ENCODE measurements at places on chromosomes 5 and 9.

GRCh38 chr5:73114044-73114688, 6.2 kb upstream of the TMEM171 start:
- peak overlapping the region; percentile 98 for H3K27ac ChIP-seq
- H3K36me3 ChIP-seq, result no peaks in the 10 kb centered on the region
- no peak overlapping the region for H3K4me3 ChIP-seq
- peaks cover 67% of the 10 kb centered on the region for H3K4me1 ChIP-seq
- no peaks in the 10 kb centered on the region for H3K27me3 ChIP-seq

DNA sequence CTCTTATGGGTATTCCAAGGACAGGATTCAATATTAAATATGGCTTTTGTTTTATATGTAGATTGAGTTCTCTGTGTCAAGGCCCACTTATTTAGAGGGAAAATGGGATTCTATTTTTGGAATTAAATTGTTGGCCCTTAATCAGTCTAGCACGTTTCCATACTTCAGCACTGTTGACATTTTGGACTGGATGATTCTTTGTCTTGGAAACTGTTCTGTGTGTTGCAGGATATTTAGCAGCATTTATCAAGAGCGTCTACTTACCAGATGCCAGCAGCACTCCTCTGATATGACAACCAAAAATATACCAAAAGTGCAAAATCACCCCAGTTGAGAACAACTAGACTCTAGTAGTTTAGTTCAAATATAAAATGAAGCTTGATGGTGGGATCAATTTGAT, 1027.0 kb upstream of the COX7C start:
- no peaks in the 10 kb centered on the region for H3K27me3 ChIP-seq
- H3K36me3 ChIP-seq, result no peaks in the 10 kb centered on the region
- H3K4me3 ChIP-seq, result no peak overlapping the region
- no peaks in the 10 kb centered on the region for H3K4me1 ChIP-seq
- no peak for DNase-seq
- no peak overlapping the region for H3K27ac ChIP-seq

DNA sequence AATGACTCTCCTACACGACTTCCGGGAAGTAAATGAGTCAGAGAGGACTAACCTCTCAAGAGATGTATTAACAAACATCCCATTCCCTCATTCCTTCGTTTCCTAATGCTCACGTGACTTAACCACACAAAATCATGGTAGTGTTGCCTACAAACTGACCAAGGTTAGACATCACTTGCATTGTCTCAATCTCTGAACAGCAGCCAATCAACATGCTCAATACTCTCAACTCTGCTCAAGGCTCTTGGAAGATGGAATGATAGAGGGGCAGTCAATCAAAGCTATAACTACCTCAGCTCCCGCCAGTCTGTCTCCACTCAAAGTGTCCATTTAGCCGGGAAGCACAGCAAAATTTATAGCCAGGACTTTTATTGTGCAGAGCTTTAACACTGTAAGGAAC, 143.8 kb upstream of the PIK3R1 start:
- no peaks in the 10 kb centered on the region for H3K4me1 ChIP-seq
- DNase-seq, result no peak
- H3K36me3 ChIP-seq, result no peaks in the 10 kb centered on the region
- H3K27ac ChIP-seq, result no peak overlapping the region
- H3K27me3 ChIP-seq, result no peaks in the 10 kb centered on the region

- H3K4me1 ChIP-seq, result peaks cover 21% of the 10 kb centered on the region
- H3K36me3 ChIP-seq, result peaks cover 7% of the 10 kb centered on the region
- H3K4me3 ChIP-seq, result no peak overlapping the region
- H3K27me3 ChIP-seq, result no peaks in the 10 kb centered on the region
- DNase-seq, result peak; percentile 77
These were observed 165.1 kb downstream of the RNF180 start for GRCh38 chr5:64330728-64331231.

DNA sequence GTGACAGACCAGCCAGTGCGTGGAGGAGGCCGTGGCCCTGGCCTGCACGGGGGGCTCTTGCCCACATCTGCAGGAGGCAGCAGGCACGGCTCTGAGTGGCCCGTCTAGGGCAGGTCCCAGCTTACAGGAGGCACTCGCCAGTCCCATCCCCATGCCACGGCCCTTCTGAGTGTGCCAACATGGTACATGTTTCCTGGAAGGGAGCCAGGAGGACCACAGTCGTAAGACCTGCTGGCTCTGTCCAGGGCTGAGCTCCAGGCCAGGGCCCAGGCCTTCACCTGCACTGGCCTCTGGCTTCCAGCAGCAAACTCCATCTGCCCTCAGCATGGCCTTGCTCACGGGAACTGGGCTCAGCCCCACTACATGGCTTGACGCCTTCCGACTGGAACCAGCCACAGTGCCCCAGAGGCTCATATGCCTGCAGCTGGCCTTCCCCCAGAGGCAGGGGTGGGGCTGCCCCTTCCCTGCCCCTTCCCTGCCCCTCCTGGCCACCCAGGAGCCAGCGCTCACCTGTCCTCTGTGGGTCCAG, 3.8 kb downstream of the NKD2 start:
- H3K27me3 ChIP-seq, result peaks cover 7% of the 10 kb centered on the region
- no peaks in the 10 kb centered on the region for H3K36me3 ChIP-seq
- H3K4me1 ChIP-seq, result no peaks in the 10 kb centered on the region
- no peak overlapping the region for H3K27ac ChIP-seq

DNA sequence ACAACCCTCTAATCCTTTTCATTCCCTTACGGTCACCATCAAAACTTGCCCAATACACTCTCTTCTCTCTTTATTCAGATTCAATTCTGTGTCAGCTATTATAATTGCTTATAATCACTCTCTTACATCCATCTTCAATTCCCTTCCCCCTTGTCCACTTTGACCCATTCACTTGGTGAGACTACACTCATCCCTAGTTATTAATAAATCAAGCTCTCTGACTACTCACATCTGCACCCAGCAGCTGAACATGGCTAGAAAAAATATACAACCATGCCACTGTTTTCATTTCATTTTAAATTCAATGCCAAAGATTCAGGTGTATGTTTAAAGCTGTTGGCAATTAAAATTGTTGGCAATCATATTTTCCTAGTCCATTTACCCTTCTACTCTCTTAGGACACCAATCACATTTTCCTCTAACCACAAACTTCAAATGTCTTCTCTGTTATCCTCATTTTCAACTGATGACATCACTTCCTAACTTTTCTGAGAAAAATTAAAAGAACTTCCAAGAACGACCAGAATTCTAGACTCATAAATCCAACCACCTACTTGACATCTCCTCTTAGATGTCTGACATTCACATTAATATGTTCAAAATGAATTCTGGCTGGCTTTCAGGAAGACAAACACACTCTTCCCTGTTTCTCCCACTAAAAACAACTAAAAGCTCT, 5.5 kb downstream of the C5orf15 start:
- H3K36me3 ChIP-seq, result peaks cover 2% of the 10 kb centered on the region
- H3K27ac ChIP-seq, result no peak overlapping the region
- no peak for DNase-seq
- H3K27me3 ChIP-seq, result no peaks in the 10 kb centered on the region
- H3K4me1 ChIP-seq, result peaks cover 18% of the 10 kb centered on the region
- H3K4me3 ChIP-seq, result no peak overlapping the region

GRCh38 chr5:40626801-40627200, 52.9 kb upstream of the PTGER4 start:
- H3K36me3 ChIP-seq, result no peaks in the 10 kb centered on the region
- H3K27ac ChIP-seq, result no peak overlapping the region
- no peaks in the 10 kb centered on the region for H3K27me3 ChIP-seq
- H3K4me3 ChIP-seq, result no peak overlapping the region
- DNase-seq, result no peak
- no peaks in the 10 kb centered on the region for H3K4me1 ChIP-seq

DNA sequence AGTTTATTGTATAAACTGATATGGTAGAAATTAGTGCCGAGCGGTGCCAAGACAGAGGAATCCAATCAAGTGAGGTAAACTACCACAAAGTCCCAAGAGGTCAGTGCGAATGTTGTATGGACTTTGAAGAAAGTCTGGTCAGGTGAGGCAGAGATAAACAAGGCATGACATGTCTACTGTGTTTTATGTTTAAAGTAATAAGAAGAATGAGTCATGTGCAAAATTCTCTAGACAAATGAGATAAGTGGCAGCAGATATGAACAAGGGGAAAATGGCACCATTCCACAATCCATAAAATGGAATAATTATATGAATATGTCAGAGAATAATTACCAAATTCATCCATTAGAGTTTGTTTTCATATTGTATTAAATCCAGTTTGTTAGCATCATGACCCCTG, 364.1 kb upstream of the CCNH start:
- no peaks in the 10 kb centered on the region for H3K27me3 ChIP-seq
- no peaks in the 10 kb centered on the region for H3K36me3 ChIP-seq
- DNase-seq, result no peak

DNA sequence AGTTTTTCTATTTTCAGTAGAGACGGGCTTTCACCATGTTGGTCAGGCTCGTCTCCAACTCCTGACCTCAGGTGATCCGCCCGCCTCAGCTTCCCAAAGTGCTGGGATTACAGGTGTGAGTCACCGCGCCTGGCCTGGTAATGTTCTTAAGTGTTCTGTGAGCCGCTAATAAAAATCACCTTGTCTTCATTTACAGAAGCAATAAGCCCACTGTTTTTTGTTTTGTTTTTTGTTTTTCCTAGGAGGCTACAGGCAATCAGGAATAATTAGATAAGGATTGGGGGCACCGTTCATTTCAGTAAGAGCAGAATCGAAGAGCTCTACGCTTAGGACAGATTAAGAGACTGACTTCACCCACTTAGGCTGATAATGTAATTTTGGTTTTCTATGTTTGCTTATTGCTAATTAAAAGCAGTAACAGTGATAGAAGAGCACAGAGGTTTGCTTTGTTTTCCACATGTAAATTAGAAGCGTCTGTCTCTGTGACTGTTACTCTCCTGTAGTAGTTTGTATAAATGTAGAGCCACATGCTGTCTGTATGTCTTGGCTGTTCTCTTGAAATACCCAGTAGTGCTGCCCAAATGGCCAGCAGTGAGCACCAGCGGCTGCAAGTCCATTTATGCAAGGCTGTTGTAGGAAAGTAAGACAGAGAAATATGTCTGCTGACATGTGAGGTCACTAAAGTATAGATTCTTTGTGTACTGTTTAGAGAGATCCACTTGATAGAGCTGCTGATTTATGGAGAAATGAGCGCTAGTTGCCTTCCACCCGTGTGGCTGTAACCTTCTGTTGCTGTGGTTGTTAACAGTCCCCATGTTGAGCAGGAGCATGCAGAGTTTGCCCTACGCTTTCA, 30.5 kb downstream of the TRIO start:
- H3K4me1 ChIP-seq, result peaks cover 3% of the 10 kb centered on the region
- no peaks in the 10 kb centered on the region for H3K36me3 ChIP-seq
- no peaks in the 10 kb centered on the region for H3K27me3 ChIP-seq
- H3K27ac ChIP-seq, result no peak overlapping the region
- H3K4me3 ChIP-seq, result no peak overlapping the region
- no peak for DNase-seq

DNA sequence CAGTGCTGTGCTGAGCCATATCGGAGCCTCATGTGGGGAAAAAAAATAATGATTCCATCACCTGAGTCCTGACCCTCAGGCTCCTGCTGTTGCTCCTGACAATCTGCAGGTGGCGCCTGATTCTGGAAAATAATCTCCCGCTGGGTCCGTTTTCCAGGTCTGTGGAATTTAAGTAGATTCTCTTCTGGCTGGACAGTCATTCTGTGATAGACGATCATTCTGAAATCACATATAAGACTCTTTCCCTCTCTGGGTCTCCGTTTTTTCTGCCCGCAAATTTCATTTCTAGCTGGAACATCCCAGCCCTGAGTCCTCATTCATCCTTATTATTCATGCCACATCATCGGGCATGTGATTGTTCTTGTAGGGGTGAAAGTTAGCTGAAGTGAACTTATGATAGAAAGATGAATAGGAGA, 22.1 kb upstream of the STXBP1 start:
- DNase-seq, result peak; percentile 82
- no peaks in the 10 kb centered on the region for H3K27me3 ChIP-seq
- H3K27ac ChIP-seq, result no peak overlapping the region
- no peak overlapping the region for H3K4me3 ChIP-seq
- H3K4me1 ChIP-seq, result no peaks in the 10 kb centered on the region
- H3K36me3 ChIP-seq, result no peaks in the 10 kb centered on the region

- H3K27ac ChIP-seq, result peak overlapping the region; percentile 98
- H3K27me3 ChIP-seq, result no peaks in the 10 kb centered on the region
- no peaks in the 10 kb centered on the region for H3K36me3 ChIP-seq
- peaks cover 52% of the 10 kb centered on the region for H3K4me1 ChIP-seq
- DNase-seq, result no peak
These were observed 2.7 kb downstream of the PRRC2B start for GRCh38 chr9:131396626-131397025.

DNA sequence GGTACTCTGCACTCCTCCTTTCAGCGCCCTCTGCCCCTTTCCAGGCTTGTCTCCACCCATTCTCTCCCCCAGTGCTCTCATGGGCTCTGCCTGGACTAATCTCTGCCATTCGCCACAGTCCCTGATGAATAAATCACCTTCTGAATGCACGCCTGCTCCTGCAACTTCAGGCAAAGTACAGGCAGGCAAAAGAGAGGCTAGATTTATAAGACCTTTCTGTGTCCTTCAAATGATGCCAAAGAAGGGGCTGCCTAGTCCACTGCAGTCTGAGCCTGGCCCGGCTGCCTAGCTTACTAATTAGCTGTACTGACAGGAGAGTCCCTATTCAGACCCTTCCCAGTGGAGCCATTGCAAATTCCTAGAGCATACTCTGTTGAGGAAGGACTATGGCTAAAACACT, 7.4 kb downstream of the FGF1 start:
- no peak for DNase-seq
- no peaks in the 10 kb centered on the region for H3K36me3 ChIP-seq
- no peak overlapping the region for H3K27ac ChIP-seq
- H3K27me3 ChIP-seq, result no peaks in the 10 kb centered on the region

GRCh38 chr9:25813478-25813877, 135.2 kb upstream of the TUSC1 start:
- no peaks in the 10 kb centered on the region for H3K4me1 ChIP-seq
- H3K27ac ChIP-seq, result no peak overlapping the region
- H3K4me3 ChIP-seq, result no peak overlapping the region
- no peaks in the 10 kb centered on the region for H3K27me3 ChIP-seq
- no peaks in the 10 kb centered on the region for H3K36me3 ChIP-seq

All from thyroid gland (tissue), 4 donors.